ENCODE measurements at places on chromosomes 5 and 9.

DNA sequence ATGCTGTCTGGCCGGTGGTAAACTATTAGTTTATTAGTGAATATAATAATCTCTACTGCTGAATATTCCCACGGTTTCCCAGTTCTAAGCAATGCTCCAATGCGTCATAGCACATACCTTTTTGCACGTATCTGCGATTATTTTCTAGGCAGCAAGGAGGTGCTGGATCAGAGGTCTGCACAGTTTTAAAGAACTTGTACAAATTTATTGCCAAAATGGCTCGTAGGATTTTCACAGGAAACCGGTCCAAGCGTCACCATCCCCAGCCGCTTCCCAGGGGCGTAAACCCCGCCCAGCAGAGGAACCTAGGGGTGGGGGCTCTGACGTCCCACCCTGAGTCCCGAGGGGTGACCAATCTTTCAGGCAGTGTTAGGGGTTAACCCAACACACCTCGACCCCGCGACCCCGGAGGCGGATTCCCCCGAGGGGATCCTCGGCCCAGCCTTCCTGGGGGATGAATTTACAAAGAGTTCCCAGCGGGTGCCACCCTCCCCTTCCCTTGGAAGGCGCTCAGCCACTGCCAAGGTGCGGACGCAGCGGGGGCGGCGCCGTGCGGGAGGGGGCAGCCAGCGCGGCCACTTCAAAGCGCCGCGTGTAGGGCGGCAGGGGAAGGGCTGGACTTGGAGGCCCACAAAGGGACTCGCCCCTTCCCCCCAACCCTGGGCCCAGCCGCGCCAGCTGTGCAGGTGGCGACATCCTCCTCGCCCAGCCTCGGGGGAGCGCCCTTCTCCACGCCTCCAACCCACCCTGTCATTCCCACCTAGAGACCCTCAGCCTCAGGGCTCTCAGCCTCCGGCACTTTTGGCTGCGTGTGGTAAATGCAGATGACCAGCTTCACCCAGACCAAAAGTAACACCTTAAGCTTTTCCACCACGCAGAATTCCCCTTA lies 43.5 kb upstream of the TCF7 start:
- no peak for DNase-seq

DNA sequence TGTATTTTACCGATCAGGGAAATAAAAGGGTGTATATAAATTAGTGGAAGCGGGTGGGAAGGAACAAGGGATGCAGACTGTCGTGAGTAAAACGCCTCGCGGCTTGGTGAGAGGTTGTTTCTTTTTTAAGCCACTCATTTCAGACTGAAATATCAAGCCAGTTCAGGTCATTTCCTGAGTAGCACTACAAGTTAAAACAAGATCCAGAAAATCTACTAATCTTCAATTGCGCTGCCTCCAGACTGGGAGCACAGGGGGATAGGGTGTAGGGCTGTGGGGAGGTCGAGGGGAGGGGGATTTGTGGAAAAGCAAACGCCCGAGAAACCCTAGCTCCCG lies 140.8 kb downstream of the TSSK1B start:
- peak; percentile 52 for DNase-seq

- DNase-seq = peak; percentile 49
Observed at GRCh38 chr9:130835441-130836298, 616 bp downstream of the ABL1 start.

GRCh38 chr9:98667005-98667640 lies 41.6 kb downstream of the GABBR2 start:
- DNase-seq = no peak

- DNase-seq = peak; percentile 47
Observed at GRCh38 chr5:126998201-126998631, 32.1 kb downstream of the MARCHF3 start.

GRCh38 chr5:168159425-168159824 lies 132.0 kb upstream of the WWC1 start:
- no peak for DNase-seq

- no peak for DNase-seq
Observed at GRCh38 chr9:18834740-18835361, 198.2 kb downstream of the SAXO1 start.

GRCh38 chr5:169980418-169981053 lies at the start of gene INSYN2B:
INSYN2B (minus strand) TSS chr5:169980495; CDS start chr5:169883898, 96,597 bp downstream.
- DNase-seq = peak; percentile 91

DNA sequence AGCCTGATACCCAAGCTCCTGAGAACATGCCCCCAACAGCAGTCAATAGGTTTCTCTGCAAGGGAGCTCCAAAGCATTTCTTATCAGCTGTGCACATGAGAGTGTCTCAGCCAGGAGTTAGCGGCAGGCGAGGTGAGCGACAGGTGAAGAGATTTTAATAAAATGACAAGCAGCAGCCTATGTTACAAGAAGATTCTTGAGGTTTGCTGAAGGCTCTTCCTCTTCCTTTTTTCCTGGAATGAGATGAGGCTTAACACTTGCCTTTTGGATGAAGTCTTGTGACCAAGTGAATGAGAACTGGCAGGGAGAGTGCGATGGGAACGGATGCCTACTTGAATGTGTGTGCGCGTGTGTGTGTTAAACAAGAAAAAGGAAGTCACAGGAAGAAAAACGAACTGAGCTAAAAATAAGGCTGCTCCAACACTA lies 76.1 kb downstream of the SHB start:
- no peak for DNase-seq

- DNase-seq = no peak
Observed at GRCh38 chr9:126649477-126649876, 35.7 kb downstream of the LMX1B start.

DNA sequence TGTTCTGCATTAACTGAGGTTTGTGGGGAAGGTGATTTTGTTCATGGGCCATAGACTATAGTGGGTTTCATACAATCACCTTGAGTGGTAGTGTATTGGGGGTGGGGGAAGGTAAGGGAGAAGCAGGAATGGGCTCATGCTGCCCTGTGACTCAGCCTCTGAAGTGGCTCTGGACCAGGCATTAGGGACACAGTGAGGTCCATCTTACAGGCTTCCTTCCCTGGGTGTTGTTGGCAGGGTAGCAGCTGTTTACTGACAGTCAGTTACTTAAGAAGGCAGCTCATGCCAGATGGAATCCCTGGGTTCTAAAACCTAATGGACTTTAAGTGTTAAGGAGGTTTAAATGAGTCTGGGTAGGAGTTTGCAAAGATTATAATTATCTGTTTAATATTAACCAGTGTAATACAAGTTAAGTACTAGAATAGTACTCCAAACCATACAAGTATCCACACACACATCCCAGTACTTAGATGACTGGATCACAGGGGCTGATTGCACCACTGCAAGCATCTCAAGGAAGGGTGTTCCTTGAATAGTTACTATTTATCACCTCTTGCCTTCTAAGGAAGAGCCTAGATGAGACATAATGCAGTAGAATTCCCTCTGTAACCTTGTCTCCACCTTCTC lies 59.3 kb downstream of the CAST start:
- no peak for DNase-seq

DNA sequence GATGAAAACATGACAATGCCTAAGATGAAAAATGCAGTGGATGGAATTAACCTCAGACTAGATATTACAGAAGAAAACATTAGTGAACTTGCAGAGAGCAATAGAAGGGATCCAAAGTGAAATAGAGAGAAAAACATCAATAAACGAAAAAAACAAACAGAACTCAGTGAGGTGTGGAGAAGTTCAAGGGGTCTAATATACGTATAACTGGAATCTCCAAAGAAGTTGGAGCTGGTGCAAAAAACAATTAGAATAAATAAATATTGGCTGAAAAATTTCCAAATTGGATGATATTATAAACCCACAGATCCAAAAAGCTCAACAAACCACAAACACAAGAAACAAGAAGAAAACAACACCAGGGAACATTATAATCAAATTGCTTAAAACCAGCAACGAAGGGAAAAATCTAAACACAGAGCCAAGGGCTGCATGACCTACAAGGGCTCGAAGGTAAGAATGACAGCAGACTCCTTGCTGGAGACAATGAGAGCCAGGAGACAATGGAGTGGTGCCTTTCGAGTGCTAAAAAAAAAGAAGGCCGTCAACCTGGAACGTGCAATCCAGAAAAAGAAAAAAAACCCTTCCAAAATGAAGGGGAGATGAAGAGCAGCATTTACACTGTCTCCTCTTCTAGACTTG lies 11.8 kb downstream of the FAM163B start:
- DNase-seq = no peak

Data from HCEC 1CT (cell line).